Stimulated activated CD4-positive, alpha-beta T cell treated with anti-CD3 and anti-CD28 coated beads, TNF-alpha, amount 100 ng/mL, for 1 hour (primary cell): ENCODE measurements at places on chromosomes 2 and 18.

DNA sequence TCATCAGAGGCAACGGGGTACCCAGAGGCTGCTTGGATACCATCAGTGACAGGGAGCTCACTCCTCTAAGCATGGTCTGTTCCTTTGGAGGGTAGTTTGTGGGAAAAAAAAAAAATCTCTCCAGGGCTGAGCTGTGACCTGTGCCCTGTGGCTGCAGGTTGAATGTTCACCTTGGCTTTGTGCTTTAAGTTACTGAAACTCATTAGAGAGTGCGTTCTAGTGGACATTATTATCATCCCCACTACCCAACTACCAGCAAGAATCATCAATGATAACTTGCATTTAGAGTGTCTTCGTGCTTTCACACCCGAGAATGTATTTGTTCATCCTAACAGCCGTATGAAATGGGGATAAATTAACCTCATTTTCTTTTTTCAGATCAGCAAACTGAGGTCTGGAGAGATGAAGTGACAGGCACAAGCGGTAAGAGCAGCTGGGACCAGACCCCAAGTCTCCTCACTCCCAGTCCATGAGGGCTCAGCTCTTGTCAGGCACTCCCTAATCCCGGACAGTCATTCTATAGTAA lies 157.5 kb upstream of the MYCN start:
- DNase-seq = no peak

- peak; percentile 24 for DNase-seq
Observed at GRCh38 chr2:239927424-239927981, 97.6 kb downstream of the NDUFA10 start.

DNA sequence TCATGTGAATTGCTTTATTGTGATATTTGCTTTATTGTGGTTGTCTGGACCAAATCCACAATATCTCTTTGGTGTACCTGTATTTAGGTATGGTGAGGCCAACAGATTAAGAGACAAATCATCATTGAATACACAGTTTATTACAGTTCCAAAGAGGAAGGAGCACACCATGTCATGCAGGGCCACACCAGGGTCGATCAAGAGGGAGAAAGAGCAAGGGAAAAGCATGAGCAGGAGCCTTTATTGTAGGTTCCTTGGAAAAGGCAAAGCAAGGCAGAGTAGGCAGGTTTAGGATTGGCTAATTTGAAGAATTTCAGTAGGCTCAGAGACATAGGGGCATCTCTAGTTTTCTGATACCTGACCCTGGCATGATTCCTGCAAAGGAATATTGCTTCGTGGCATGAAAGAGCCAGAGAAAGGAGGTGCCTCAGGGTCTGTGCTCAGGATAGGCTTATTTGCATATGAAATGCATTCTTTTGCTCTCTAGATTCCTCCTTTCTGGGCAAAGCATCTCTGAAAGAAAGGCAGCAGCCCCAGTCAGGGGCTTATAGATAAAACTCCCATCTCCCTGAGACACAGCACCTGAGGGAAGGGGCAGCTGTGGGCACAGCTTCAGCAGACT lies 214.2 kb upstream of the ERBB4 start:
- no peak for DNase-seq

- DNase-seq = no peak
Observed at GRCh38 chr2:30464544-30465170, 17.6 kb downstream of the LCLAT1 start.

DNA sequence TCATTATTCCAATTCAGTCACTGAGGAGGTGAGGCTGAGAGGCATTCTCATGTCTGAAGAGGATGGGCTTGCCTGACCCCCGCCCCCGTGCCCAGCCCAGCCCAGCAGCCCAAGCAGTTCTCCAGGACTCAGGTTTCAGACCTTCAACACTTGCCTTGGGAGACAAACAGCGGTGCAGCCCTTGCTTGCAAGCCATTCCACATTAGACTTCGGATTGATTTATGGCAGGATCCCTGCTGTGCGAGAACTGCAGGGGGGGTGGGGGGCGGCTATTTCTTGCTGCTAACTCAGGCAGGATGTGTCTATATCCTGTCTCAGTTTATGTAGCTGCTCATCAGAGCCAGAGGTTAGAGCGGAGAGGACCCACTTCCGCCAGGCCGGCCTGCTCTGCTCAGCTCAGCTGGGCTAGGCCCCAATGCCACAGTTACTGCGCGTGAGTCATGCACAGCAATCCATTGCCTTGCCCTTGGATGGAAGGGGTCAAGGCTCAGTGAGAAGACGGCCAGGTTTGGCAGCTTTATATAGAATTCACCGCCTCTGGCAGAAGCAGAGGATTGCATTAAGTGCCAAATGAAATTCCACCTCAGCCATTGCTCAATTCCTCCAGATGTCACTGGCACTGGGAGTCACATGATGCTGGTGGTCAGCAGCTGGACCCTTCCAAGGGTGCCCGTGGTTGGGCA lies 1.8 kb downstream of the GYPC start:
- DNase-seq = peak; percentile 33

DNA sequence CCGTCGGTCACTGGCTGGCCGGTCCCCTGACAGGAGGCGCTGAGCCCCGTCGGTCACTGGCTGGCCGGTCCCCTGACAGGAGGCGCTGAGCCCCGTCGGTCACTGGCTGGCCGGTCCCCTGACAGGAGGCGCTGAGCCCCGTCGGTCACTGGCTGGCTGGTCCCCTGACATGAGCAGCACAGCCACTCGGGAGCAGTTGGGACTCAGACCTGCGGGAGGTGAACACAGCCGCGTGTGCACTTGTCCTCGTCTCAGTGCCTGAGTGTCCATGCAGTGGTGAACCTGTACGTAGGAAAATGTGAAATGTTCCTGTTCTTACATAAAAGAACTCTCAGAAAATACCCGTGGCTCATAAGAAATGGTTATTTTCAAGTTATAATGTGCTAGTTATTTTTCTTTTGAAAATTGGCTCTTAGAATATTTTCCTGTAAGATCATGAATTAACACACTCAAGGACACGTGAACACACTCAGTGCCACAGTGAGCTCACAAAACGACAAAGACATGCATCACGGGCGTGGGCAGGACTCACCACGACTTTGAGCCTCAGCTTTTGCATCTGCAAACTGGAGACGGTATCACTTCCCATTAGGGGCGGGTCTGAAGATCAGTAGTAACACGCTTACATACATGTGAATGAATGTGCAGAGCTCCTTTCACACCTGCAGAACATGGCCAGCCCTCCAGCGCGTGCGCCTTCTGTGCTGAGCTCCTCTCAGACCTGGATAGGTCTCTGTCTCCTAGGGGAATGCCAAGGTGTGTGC lies 21.1 kb upstream of the NFATC1 start:
- DNase-seq = no peak

GRCh38 chr2:144323946-144324345 lies 196.0 kb downstream of the ZEB2 start:
- no peak for DNase-seq

- no peak for DNase-seq
Observed at GRCh38 chr18:66647671-66648070, 43.8 kb upstream of the CDH19 start.

DNA sequence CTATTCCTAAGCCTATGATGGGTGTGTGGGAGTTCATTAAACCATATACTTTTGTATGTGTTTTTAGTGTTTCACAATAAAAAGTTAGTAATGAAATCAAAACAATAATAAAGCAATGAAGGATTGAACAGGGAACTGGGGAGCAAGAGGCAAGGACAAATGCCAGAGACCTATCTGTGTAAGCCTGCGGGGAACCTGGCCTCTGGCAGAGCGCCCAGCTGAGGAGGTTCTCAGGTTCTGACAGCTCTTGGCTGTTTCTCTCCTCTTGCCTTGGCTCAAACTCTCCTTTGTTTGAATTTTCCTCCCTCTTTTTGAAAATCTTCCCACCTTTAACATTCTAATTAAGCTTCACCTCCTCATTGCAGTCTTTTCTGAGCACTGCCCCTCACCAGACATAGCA lies 200.0 kb upstream of the NCKAP5 start:
- DNase-seq = no peak

DNA sequence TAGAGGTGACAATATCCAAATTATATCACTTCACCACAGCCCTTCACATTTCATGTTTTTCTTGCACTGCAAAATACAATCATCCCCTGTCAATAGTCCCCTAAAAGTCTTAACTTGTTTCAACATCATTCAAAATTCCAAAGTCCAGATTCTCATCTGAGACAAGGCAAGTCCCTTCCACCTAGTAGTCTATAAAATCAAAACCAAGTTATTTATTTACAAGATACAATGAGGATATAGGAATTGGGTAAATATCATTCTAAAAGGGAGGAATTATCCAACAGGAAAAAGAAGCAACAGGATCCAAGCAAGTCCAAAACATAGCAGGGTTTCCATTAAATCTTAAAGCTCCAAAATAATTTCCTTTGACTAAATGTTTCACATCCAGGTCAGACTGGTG lies 1076.1 kb upstream of the TMEFF2 start:
- DNase-seq = no peak

GRCh38 chr2:59532808-59533207 lies 1020.6 kb downstream of the BCL11A start:
- no peak for DNase-seq

DNA sequence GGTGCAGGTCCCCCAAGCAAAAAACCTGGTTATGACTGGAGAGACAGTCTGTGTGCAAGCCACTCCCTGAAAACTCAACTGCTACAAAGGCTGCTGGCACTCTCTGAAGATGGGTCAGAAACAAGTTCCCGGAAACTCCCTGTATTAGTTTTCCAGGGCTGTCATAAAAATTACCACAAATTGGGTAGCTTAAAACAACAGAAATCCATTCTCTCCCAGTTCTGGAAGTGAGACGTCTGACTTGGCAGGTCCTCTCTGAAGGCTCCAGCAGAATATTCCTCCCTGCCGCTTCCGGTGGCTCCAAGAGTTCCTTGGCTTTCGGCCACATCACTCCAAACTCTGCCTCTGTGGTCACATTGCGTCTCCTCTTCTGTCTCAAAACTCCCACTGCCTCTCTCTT lies 30.1 kb upstream of the SERPINE2 start:
- no peak for DNase-seq

GRCh38 chr2:168948621-168949212 lies 47.6 kb downstream of the G6PC2 start:
- no peak for DNase-seq

- peak; percentile 21 for DNase-seq
Observed at GRCh38 chr2:160994141-160995002, 165.9 kb upstream of the TANK start.

DNA sequence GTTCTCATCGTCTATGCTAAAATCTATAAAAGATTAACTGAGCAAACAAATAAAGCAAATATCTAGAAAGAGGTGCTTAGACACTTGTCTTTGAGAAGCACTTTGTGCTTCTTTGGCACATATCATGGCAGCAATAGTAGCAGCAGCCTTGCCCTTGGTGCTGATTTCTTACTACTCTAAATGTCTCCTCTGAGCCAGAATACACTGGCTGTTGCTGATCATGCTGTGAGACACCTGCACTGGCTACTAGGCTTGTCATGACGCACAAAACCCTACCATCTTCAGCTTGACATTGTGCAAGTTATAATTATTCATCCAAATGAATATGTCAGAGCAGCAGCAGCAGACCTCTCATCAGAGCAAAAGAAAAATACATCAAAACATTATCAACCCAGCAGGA lies 46.7 kb downstream of the FANCL start:
- no peak for DNase-seq

- DNase-seq = no peak
Observed at GRCh38 chr2:218014706-218015585, 12.2 kb upstream of the TNS1 start.

DNA sequence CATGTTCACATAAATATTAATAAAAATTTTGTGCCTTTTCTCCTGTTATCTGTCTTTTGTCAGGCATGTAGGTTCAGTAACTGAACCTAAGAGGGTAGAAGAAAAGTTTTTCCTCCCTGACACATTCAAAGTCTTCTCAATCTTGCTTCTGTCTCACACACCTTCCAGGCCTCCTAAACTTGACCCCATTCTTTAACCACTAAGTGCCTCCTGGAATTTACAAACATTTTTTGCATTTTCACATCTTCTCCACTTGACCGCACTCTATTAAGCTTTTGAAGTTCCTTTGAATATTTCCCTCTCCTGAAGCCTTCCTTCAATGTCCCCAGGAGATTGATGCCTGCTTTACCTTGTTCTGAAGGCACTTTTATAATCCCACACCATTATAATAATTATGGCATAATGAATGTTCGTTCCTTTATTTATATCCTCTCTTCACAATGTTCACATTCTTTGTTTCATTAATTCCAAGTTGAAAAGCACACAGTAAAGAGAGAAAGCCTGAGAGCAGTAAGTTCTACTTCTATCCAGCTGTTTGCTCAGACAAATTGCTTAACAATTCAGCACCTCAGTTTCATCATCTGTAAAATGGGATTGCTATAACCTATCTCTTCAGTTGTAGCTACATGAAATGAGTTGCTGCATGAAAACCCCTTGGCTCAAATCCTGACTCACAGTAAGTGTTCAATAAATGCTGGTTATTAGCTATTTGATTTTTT lies 184.8 kb upstream of the KLHL29 start:
- DNase-seq = no peak

DNA sequence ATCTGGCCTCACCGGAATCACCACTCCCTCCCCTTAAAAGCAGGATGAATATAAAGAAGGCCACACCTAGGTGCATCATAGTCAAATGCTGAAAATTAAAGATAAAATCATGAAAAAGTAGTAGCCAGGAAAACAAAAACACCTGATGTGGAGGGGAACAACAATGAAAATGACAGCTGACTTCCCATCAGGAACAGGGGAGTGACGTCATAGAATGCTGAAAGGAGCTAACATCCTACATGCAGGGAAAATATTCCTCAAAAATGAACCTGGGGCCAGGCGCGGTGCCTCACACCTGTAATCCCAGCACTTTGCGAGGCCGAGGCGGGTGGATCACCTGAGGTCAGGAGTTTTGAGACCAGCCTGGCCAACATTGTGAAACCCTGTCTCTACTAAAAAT lies 108.1 kb downstream of the UGGT1 start:
- DNase-seq = no peak

GRCh38 chr18:65721619-65722018 lies 29.2 kb upstream of the CDH7 start:
- DNase-seq = no peak

DNA sequence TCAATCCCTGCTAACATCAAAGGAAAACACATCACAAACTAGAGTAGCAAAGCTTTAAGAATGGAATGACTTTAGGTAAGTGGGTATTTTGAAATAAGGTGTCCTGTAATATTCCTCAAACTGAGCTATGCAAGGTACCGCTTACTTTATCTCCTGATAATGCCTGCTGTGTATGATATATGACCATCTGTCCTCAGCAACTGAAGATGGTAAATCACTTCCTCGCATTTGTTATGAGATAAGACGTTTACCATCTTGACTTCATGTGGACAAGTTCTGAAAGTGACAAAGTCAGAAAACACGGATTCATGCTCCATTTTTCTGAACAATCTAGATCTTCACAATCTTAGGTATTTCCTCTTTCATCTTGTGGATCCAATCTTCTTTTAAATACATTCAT lies 49.3 kb upstream of the PTPRM start:
- no peak for DNase-seq

GRCh38 chr2:120012363-120012762 lies 514 bp upstream of the EPB41L5 start:
- DNase-seq = no peak
